Mesenteric fat pad (tissue), 1 donor: ENCODE measurements at places on chromosomes 2 and 18. TPM values are rescaled to one million over a fixed set of nuclear protein-coding genes. Genes with fewer than 3 reads are reported as not detected.

The HOXD12 gene
- total RNA-seq = not detected

The EIF5B gene
- 46.1 TPM for total RNA-seq

The PDCD1 gene
- total RNA-seq = 0.42 TPM

The CYP26B1 gene
- 41.9 TPM for total RNA-seq

The C2orf78 gene
- not detected for total RNA-seq

The LRP1B gene
- total RNA-seq = 0.22 TPM

The NBAS gene
- total RNA-seq = 29.7 TPM

The SERPINE2 gene
- 56.4 TPM for total RNA-seq

GRCh38 chr2:128623776-128624761 lies 305.4 kb upstream of the HS6ST1 start:
- DNase-seq = no peak

DNA sequence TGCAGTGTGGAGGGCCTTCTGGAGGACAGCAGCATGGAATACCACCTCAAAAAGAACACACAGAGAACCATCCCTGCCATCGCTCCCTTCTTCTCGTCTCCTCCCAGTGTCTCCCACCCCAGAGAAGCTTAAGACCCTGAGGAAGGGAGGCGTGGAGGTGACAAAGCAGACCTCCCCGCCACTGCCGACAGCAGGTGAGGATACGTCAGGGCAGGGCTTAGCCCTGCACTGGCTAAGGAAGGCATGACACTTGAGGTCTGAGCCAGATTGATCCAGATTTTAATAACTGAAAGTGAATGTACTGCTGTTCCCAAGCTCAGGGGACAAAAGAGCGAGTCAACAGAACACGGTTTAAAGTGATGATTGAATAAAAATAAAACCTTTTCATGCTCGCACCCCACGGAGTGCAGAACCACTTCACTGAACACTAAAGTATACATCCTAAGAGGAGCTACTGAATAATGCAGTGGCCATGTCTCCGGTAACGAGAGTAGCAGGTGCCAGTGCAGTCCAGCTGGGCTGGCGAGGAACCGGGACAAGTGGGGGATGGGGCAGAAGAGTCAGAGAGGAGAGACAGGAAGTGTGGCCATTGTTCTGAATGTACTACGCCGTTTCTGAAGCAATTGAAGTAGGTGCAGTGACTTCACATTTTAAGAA lies 391.0 kb downstream of the CDH2 start:
- no peak for DNase-seq

GRCh38 chr2:173999724-174000123 lies 34.6 kb upstream of the SP3 start:
- no peak for DNase-seq

DNA sequence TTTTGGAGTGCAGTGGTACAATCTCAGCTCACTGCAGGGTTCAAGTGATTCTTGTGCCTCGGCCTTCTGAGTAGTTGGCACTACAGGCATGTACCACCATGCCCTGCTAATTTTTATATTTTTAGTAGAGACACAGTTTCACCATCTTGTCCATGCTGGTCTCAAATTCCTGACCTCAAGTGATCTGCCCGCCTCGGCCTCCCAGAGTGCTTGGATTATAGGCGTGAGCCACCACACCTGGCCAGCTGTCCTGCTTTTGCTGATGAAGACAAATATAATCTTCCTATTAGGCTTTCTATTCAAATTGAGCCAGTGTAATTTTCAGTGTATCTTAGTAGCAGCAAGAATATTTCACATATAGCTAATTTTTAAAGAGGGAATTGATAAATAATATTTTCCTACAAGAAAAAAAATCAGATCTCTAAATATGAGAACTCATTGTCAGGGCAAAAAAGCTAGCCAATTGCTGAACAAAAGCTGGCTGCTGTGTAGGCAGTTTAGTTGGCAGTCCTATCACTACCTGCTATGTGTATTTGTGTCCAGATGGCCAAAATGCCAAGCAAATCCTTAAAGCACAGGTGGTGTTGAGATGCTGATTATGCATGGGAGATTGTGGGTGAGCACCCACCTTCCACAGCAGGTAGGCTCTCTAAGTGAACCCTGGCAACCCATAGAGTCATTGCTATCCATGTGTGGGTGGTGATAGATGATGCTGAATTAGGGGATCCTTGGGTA lies 60.8 kb upstream of the STAM2 start:
- no peak for DNase-seq

DNA sequence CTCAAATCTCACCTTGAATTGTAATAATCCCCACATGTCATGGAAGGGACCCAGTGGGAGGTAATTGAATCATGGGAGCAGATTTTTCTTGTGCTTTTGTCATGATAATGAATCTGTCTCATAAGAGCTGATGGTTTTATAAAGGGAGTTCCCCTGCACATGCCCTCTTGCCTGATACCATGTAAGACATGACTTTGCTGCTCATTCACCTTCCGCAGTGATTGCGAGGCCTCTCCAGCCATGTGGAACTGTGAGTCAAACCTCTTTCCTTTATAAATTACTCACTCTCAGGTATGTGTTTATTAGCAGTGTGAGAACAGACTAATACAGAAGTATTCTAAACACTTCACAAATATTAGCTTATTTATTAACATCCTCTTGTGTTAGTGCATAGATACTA lies 516.7 kb downstream of the LRRTM4 start:
- no peak for DNase-seq

DNA sequence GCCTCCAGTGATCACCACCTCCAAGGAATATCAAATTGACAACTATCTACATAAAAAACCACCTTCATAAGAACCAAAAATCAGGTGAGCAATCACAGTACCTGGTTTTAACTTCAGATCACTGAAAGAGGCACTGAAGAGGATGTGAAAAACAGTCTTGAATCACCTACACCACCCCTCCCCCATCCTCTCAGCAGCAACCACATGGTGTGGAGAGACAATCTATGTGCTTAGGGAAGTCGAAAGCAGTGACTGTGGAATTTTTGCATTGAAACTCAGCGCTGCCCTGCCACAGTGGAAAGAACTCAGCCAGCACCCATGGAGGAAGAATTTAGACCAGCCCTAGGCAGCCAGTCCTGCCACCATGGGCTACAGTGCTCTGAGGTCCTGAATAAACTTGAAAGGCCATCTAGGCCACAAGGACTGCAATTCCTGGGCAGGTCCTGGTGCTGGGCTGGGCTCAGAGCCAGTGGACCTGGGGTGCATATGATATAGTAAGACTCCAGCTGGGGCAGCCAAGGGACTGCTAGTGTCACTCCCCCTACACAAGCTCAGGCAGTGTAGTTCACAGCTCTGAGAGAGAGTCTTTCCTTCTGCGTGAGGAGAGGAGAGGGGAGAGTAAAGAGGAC lies 75.6 kb downstream of the ATL2 start:
- DNase-seq = no peak

DNA sequence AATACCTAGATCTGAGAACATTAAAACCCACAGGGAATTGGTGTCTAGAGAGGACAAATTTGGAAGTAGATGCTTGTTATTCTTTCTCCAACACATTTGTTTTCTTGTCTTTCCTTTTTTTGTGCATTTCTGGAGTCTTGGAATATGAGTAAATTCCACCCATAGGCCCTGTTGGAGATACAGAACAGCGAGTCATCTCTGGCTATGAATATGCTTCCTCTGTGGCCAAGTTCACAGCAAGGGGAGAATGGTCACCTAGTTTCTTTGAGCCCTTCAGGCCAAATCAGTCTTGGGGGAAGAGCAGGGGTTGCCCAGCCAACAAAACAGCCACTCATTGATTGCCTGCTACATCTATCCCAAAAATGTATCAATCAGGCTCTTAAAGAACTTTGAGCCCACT lies 31.3 kb downstream of the SP140L start:
- DNase-seq = no peak

DNA sequence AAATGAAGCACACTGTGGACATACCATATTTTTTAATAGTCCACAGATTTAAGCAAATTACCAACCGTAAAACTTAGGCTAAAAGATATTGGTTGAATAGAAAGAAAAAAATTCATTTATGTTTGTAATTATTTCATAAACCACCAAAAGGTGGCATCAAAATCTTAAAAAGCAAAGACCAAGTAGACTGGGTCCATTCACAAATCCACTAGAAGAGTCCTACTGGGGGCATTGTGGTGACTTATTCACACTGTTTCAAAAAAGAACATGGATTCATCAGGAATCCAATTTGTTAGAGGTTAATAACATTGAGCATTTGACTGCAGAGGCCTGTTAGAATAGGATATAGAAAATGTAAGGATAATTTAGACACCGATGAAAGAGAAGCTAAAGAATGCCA lies 194.9 kb upstream of the KYNU start:
- no peak for DNase-seq

DNA sequence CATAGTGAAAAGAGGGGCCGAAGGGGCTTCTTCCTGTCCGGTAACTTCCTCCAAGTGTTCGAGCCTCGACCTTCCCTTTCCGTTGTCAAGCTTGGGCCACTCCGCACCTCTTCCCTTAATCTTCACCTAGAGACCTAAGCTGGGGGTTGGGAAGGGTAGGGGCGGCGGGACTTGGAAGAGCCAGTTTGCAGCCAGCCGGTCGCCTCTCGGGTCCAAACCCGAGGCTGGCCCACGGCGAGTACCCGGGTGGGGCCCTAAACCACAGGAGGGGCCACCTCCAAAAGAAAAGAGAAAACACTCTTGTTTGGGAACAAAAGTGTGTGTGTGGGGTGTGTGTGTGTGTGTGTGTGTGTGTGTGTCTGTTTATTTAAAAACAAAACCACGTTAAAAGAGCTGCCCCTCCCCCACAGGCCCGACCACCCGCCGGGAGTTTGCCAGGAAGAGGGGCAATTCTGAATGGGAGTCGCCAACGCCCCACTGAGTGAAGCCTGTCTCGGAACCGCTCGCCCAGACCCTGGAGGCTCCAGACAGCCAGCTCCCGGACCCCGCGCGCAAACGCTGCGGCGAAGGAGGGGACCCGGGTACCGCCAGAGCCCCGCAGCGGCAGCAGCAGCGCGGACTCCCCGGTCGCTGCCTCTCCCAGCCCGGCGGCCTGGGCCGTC lies 488 bp upstream of the RHOB start:
- peak; percentile 86 for DNase-seq

DNA sequence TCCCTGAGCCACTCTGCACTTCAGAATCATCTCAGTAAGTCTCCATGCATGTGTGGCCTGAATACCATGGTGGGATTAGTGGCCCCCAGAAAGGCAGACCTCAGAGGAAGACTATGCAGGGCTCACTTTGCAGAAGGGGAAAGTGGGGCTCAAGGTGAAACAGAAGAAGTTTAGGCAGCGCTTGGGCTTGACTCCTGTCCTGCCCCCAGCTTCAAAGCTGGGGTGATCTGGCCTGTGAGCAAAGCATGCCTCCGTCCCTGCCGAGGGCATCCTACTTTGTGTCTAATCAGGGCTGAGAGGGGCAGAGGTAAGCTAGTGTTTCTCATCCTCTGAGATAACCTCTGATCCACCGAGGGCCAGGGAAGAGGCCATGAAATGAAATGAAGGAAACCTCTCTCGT lies 7.9 kb downstream of the CAPN13 start:
- no peak for DNase-seq

DNA sequence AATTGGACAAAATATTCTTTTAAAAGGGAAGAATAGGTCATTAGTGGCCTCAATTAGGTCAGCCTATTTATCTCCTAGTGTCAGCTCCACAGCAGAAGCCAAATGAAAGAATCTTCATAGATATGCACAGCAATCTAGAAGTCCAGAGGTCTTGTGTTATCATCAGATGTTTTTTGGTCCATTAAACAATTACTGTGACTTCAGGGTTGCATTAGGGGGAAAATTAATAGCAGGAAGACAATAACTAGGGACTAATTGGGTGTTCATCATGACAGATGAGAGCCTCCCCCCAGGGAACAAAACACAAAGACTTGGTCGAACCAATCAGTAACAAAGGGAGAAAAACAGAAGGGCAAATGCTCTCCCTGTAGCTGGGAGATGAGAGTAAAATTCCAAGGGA lies 264.7 kb downstream of the PTH2R start:
- no peak for DNase-seq

- DNase-seq = no peak
Measured at GRCh38 chr2:43105586-43106558, 120.5 kb downstream of the ZFP36L2 start.

DNA sequence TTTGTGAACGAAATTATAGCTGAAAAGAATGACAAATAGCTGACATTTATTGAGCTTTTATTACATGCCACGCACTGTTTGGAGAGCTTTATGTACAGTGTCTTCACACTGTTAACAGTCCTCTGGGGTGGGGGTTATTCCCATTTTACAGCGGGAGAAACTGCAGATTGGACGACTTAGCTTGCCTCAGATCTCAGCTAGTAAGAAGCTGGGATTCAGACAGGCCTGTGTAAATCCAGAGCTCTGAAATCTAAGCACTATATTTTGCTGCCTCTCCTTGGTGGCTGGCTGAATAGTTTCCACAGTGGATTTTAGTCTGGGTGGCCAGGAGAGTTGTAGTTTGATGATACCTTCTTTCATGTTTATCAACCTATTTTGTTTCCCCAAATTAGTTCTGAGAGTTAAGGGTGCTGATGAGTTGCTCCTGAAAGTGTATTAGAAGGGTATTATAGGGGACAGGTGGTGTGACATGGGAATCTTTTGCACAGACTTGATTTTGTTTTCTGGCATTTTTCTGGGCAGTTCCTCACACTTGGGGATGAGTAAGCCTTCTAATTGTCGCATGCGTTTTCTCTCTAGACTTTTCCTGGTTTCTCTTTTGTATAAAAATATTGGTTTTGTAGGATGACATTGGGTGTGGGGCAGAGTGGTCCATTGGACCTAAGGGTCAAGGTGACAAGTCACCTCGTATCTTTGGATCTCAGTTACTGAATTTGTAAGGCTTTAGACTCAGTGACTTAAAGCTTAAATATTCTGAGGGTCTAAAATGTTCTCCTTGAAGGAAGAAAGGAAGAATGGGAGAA lies 1.5 kb downstream of the ACSL3 start:
- DNase-seq = no peak

DNA sequence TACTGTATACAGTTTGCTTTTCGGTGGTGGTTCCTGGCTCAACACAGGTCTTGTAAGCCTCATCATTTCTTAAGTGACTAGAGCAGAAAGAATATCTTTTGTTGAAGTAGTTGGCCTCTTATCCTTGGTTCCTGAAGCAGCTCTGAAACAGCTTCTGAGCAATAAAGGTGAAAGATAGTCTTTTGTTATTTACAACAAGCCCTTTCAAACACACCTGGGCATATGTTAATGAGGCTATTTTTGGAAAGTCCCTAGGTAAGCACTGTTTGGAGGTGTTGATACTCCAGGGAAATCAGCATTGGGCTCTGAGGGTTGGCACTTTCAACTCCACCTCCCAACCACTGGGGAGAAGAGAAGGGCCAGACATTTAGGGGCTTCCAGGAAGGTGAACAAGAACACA lies 211.0 kb downstream of the MCFD2 start:
- DNase-seq = no peak

- DNase-seq = no peak
Measured at GRCh38 chr18:69981948-69982347, 34.3 kb upstream of the CD226 start.
